Liver (tissue), 10 donors: ENCODE measurements at places on chromosomes 3 and 15. TPM values are rescaled to one million over a fixed set of nuclear protein-coding genes. Genes with fewer than 3 reads are reported as not detected.

The TM4SF1 gene
- total RNA-seq, result 31.5 TPM

The FAM227B gene
- total RNA-seq, result 5.1 TPM

The MYZAP gene
- total RNA-seq, result 1.8 TPM

The ALDH1A2 gene
- total RNA-seq, result 22.7 TPM

The PPP1R14D gene
- total RNA-seq, result not detected

DNA sequence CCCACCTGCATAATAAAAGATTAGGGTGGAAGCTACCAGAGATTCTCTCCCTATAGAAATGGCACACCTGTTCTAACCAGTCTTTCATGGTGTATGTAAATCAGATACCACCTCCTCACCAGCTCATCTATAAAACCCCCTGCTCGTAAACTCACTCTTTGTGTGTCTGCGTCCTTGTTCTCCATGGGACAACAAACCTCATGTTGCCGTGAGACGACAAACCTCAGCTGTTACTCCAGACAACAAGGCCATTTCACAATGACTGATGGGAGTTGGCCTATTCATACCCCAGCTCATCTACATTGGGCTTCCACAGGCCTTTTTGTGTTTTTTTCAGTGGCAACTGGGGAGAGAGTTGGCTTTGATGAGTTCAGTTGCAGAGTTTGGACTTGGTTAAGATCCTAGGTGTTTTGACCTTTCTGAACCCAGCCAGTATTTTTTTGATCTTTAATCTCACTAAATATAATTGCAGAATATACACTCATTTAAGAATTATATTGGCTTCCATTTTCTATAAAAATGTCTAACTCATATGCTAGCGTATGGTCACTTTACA, 96.6 kb upstream of the LRIG1 start:
- no peaks in the 10 kb centered on the region for H3K27me3 ChIP-seq
- H3K4me3 ChIP-seq, result no peak overlapping the region
- no peak for DNase-seq
- no peaks in the 10 kb centered on the region for H3K4me1 ChIP-seq
- no peaks in the 10 kb centered on the region for H3K36me3 ChIP-seq

DNA sequence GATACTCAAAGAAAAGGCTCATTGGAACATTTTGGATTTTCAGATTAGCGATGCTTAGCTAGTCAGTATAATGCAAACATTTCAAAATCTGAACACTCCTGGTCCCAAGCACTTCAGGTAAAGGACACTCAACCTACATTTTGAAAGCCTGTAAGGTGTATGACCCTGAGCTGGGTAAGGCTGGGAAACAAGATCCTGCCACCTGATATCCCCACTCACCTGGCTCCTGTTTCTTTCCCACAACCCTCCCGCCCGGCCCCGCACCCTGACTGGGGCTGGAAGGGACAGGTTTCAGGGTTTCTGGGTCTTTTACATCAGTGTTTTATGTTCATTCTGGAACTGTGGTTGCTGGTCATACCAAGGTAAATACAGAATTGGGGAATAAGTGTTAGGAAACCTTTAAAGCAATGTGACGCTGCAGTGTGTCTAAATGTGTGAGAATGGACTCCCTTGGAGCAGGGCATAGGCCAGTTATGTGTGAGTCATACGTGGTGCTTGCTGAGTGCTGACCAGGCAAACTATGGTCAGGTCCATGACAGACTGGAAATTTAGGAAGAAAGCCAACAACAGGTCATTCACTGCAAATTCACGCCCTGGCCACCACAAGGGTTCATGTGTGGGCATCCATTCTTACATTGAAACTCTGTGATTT, 22.9 kb downstream of the CTXND1 start:
- H3K27ac ChIP-seq, result peak overlapping the region; percentile 65
- no peaks in the 10 kb centered on the region for H3K27me3 ChIP-seq
- H3K4me1 ChIP-seq, result peaks cover 3% of the 10 kb centered on the region
- no peak for DNase-seq

DNA sequence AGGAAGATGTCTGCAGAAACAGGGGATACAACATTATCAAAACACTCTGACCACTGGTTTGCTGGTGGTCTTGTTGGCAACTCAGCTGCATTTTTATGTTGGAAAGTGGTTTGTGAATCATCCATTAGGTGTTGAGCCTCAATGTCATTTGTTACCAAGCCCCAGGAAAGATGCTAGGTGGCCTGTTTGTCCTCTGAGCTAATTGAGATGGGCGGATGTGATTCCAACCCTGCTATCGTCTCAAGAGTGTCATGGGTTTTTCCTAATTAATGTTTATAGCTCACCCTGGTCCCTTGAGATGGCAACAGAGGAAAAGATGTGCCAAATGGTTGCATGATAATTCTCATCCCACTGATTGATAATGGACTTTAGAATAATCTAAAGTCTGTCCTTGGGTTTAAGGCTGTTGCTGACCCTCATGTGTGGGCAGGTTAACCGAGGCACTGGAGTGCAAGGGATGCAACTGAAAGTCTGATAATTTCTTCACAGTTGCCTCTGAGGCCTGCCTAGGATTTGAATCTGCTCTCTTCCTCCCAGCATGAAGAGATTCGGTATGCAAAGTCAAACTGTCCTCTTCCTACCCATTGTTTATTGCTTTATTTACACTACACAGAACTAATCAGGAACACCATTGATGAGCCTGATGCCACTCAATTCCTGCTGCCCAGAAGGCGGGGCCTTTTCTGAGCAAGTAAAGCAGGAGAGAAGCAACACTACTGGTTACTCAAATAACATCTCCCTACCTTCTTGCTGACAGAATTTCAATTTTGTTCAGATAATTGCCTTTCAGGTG, 166.2 kb upstream of the TBC1D5 start:
- H3K27ac ChIP-seq, result no peak overlapping the region
- DNase-seq, result no peak
- no peaks in the 10 kb centered on the region for H3K4me1 ChIP-seq

DNA sequence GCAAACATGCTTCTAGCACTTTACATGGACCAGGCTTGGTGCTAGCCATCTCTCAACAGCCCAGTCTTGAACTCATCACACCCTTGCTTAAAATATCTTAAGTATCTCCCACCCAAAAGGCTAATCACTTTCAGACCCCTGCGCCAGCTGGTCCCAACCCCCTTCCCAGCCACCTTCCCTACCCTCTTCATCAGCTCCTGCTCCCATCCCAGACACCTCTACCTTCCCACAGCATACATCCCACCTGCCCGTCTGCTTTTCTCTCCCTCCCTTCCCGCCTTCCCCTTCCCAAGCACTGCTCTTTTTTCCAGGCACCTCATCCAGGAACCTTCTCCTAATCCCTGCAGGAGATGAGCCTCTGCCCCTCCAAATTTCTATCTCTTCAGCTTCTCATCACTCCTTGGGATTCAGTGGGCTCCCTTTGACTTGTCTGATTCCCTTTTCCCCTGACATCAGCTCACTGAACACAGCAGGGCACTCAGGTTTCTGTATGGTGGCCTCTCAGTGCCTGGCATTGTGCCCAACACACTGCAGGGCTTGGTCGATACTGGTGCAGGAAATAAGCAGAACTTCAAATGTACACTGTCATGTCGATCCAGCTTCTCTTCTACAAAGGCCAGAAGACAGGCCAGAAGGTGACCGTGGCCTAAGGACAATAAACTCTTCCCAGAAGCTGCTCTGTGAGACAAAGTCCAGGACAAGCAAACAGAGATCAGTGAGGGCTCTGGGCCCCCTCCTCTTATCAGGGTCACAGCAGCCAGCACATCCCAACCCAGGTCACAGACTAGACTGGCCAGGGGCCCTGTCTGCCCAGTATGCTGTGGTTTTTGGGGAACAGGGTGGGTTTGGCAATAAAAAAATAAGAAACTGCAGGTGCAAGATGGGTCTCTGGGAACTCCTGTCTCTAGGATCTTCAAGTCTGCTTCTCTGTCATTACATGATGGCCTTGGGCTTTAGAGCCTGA, 2.2 kb upstream of the ITIH1 start:
- H3K27ac ChIP-seq, result peak overlapping the region; percentile 92
- DNase-seq, result peak; percentile 71
- peaks cover 45% of the 10 kb centered on the region for H3K4me1 ChIP-seq
- H3K4me3 ChIP-seq, result peak overlapping the region; percentile 63

DNA sequence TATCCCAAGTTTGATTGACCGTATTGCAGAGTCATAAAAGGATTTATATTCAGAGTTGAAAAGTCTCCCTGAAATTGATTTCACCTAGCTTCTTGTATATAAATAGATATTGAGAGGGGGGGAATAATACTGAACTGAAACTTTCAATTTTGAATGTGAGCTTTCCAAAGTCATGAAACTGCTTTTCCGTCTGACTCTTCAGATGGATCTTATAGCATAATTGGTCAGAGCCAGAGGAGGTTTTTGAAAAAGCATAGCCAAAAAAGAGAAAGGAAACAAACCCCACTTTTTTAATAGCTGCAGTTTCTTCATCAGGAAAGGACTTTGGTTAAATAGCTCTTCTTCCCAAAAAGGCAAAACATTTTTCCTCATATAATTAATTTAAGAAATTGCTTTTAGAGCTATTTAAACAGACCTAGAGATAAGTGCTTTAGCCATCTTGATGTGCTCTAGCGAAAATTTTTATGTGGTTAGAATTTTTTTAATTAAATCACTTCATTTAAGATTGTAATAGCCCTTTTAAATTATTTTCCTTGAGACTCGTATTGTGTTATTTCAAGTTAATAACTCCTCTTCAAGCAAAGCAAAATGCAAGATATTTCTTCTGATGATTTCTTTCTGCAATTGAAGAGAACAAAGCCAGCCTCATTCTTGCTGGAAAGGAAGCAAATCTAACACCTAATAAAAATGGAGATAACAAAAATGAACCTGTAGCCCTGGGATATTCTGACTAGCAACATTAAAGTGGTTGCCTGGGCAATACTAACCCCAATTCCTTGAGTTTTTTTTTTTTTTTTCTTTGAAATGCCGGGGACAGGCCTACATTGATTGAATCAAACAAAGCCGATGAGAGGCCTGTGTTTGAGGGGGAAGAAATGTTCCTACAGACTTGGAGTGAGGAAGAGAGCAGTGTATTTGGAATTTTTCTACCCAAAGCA, 173.6 kb downstream of the PTPRG start:
- no peaks in the 10 kb centered on the region for H3K36me3 ChIP-seq
- H3K27ac ChIP-seq, result no peak overlapping the region
- no peak for DNase-seq
- no peaks in the 10 kb centered on the region for H3K27me3 ChIP-seq
- peaks cover 12% of the 10 kb centered on the region for H3K4me1 ChIP-seq

DNA sequence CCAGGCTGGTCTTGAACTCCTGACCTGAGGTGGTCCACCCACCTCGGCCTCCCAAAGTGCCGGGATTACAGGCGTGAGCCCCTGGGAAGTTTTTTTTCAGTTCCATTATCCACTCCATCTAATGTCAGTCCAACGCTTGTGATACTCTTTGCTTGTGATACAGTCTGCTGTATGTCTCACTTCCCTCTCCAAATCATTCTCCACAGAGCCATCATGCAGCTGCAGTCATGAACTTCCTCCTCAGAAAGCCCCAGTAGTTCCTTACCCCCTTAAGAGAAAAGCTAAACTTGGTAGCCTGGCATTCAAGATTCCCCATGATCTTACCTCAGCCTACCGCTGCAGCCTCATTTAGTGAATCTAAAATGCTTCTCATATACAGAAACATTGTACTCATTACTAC, 2.3 kb downstream of the ARPC4 start:
- H3K27ac ChIP-seq, result no peak overlapping the region
- H3K4me3 ChIP-seq, result no peak overlapping the region
- DNase-seq, result no peak
- peaks cover 10% of the 10 kb centered on the region for H3K36me3 ChIP-seq
- H3K27me3 ChIP-seq, result no peaks in the 10 kb centered on the region
- H3K4me1 ChIP-seq, result peaks cover 21% of the 10 kb centered on the region

GRCh38 chr3:83002869-83003445, 1241.5 kb upstream of the GBE1 start:
- no peak for DNase-seq
- no peak overlapping the region for H3K4me3 ChIP-seq
- no peaks in the 10 kb centered on the region for H3K27me3 ChIP-seq
- no peaks in the 10 kb centered on the region for H3K4me1 ChIP-seq
- H3K36me3 ChIP-seq, result no peaks in the 10 kb centered on the region

GRCh38 chr15:100696452-100696851, 94.1 kb downstream of the ASB7 start:
- no peak for DNase-seq
- peaks cover 2% of the 10 kb centered on the region for H3K27me3 ChIP-seq
- H3K4me1 ChIP-seq, result no peaks in the 10 kb centered on the region
- no peaks in the 10 kb centered on the region for H3K36me3 ChIP-seq
- H3K27ac ChIP-seq, result no peak overlapping the region

GRCh38 chr15:75454471-75455378, 3.2 kb upstream of the SIN3A start:
- H3K27ac ChIP-seq, result peak overlapping the region; percentile 88
- no peaks in the 10 kb centered on the region for H3K36me3 ChIP-seq
- no peak for DNase-seq
- no peaks in the 10 kb centered on the region for H3K27me3 ChIP-seq
- peaks cover 13% of the 10 kb centered on the region for H3K4me1 ChIP-seq

DNA sequence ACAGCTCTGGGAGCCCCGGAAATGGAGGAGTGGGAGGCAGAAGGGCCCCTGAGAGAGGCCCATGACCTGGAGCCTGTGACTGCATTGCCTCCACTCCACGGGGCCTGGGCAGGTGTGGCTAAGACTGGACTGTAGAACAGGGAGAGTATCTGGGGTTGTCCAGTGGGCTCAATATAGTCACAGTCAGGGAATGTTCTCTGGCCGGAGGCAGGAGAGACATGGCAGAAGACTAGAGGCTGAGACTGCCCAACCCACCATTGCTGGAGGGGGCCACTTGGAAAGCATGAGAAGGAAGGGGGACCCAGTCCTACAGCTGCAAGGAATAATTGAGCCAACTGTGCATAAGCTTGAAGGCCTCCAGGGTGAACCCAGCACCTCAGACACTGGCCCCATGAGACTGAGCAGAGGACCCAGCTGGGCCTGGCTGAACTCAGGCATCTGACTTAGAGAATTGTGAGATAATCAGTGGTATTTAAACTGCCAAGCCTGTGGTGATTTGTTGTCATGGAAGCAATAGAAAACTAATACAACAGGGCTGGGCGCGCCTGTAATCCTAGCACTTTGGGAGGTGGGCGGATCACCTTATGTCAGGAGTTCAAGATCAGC, 33.1 kb downstream of the NIPA2 start:
- no peak overlapping the region for H3K4me3 ChIP-seq
- no peaks in the 10 kb centered on the region for H3K4me1 ChIP-seq
- H3K27me3 ChIP-seq, result no peaks in the 10 kb centered on the region
- H3K27ac ChIP-seq, result no peak overlapping the region

- H3K4me3 ChIP-seq, result no peak overlapping the region
- no peak for DNase-seq
- H3K27ac ChIP-seq, result no peak overlapping the region
Measured at GRCh38 chr3:173402656-173403055, 5.1 kb downstream of the NLGN1 start.

DNA sequence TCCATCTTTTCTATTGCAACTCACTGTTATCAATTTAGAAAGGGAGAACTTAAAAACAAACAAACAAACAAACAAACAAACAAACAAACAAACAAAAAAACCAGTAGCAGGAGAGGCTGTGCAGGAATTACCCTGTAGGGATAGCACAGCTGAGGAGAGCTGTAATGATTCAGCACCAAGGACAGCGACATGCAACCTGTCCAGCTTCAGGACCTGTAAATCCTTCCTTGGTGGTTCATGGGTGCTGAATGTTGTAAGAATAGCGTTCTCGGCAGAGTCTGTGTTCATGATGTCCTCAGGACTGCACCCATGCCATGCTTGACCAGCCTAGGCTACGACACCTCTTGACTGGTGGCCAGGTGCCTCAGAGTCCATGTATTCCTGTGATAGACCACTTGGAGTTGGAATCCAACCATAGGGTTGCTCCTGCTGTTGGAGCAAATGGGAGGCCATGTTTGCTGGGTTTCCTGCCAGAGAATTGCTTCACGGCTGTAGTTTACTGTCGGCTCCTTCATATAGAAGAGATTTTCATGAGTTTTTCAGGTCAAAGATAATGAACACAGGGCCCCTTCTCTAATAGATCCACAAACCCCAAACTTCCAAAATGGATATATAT, 65.9 kb downstream of the CACNA2D3 start:
- H3K27me3 ChIP-seq, result no peaks in the 10 kb centered on the region
- H3K27ac ChIP-seq, result no peak overlapping the region
- H3K36me3 ChIP-seq, result no peaks in the 10 kb centered on the region
- H3K4me1 ChIP-seq, result no peaks in the 10 kb centered on the region
